CD4-positive, alpha-beta T cell treated with Interleukin-4 for 4 hours (primary cell): ENCODE measurements at places on chromosomes 4 and X.
A peak's percentile ranks its signal among the peaks of the same experiment; 100 is the strongest.

DNA sequence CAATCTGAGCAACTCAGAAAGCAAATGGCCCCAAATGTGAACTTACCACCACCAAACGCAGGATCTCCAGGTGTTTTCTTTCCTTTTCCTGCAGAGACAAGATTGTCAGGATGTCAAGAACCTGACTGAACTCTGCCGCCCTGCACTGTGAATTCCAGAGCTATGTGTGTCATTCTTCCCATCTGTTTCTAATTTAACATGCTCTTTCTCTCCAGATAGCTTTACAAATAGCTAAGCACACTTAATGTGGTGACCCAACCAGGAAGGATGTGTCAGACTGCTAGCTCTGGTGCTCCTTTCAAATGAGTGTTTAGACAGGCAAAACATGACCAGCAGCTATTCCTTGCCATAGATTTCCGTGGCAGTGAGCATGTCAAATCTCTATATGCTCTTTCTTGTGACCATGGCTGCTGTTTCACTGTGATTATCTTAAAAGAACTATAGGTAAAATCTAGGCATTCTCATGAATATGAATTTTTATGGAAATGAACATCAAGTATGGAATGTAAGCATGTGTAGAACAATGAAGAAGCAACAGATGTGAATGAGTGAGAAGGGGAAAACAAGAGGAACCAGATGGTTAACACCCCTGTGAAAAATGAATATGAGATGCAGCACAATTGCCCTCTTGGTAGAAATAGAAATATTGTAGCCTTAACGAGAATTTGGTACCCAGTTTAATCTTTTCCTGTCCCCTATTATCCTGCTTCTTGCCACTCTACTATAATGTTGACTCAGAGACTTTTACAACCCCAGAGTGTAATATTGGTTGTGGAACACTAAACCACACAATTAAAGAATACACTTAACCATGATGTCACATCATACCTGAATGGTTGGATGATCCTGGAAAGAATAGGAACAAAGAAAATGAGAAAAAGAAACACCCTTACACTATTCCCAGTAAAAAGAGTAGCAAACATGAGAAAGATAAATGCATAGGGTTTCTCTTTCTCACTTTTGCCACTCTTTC, 247.8 kb upstream of the DKK2 start:
- DNase-seq, result no peak

GRCh38 chrX:16213961-16214360, 46.7 kb downstream of the MAGEB17 start:
- no peak for DNase-seq

- DNase-seq, result no peak
Observed at GRCh38 chr4:156113138-156113765, 159.6 kb upstream of the CTSO start.

- no peak for DNase-seq
Observed at GRCh38 chr4:125243789-125244397, 70.9 kb upstream of the FAT4 start.

DNA sequence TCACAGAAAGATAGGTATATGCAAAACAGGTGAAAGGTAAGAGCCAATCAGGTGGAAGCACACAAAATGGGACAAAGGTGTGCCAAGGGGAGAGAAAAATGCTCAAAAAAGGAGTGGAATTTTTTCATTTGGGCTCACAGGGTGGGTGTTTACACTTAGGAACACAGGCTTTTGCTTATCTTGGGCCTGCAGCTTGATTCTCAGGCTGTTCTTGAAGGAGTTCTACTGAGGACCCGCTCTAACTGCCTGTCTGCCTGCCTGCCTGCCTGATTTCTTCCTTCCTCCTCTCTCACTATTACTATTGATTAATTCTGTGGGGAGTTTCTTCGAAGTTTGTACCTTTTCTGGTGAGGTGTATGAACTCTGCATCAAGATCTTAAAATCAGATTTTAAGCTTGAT, 120.3 kb upstream of the CTSO start:
- DNase-seq, result no peak

- no peak for DNase-seq
Observed at GRCh38 chr4:171169396-171169795, 643.8 kb upstream of the GALNTL6 start.

DNA sequence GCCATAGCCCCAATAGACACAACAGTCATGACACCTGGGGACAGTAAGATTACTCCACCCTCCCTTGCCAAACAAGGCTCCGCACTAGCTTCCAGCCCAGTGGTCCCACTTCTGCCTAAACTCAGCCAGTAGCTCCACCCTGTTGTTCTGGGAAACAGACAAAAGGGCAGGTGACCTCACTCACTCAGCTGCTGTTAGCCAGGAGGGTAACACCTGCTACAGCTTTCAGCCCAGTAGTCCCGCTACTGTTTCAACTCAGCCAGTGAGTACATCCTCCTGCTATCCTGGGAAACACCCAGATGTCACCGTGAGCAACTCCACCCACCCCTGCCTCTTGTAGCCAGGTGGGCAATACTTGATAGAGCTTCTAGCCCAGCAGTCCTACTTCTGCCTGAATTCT, 162.7 kb upstream of the CPXCR1 start:
- DNase-seq, result no peak

DNA sequence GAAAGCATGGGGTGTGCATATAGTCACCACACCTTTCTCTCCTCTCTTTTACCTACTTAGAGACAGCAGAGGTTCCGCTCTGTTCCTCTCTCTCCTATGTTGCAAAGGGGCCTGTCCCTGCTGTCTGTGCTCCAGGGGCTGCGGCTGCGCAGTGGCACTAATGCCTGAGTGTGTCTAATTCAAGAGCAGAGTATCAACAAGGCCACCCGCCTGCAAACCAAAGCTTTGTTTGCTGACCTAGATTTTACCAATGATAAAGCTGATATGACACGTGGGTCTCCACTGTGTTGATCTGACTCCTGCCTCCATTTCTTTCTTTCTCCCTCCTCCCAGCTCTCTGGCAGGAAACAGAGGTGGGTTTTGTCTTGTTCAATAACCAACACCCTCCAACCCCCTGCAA, 74.9 kb downstream of the NSG1 start:
- peak; percentile 81 for DNase-seq

- DNase-seq, result no peak
Observed at GRCh38 chrX:12825801-12826200, 34.6 kb downstream of the PRPS2 start.

DNA sequence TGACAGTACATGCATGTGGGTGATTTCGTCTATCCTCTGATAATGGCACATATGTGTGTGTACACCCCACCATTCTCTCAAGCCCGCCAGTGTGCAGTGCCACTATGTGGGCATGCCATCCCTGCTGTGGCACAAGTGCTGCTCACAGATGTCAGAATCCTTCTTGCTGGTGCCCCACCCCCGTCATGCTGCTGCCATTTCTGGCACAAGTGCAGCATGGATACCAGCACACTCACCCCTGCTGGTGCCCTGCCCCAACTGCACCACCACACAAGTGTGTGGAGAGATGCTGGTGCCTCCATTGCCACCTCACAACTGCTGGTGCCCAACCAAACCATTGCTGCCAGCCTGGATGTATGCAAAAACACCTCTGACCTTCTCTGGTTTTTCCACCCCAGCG, 1133.8 kb downstream of the TECRL start:
- no peak for DNase-seq

DNA sequence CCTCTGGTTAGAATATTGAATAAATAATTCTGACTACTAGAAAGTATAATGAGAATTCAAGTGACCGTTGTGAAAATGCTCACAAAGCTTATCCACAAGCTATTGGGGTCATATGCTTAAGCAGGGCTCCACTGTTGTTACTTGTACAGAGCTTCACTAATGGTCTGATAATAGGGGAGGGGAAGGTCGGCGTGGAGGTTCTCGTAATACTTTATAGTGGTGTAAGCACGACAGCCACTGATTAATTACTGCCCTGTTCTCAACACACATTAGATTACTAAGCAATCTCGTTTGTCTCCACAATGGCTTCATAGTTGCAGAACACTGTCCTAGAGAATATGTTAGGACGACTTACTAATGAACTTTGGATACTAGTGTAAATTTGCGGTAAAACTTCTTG, 11.6 kb downstream of the UNC5C start:
- DNase-seq, result no peak

- no peak for DNase-seq
Observed at GRCh38 chr4:56060036-56060435, 111.3 kb downstream of the CEP135 start.

- no peak for DNase-seq
Observed at GRCh38 chrX:30831082-30831481, 58.0 kb downstream of the TAB3 start.

GRCh38 chrX:10326578-10326977, 169.8 kb downstream of the CLCN4 start:
- no peak for DNase-seq

DNA sequence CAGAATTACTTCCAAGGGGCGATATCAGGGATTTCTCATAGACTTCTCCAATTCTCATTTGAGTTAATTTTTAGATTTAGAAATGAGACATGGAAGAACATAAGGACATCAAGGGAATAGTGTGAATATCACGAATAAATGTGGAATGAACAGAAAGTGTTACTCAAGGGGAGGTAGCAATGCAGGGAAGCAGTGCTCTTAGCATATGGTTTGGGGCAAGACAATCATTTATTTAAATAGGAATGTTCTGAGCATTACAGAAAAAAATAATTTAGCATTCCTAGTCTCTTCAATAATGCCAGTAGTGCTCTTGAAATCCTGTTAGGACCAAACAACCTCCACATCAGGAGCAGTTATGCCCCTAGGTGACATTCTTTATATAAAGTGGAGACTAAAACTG, 55.6 kb downstream of the TXK start:
- DNase-seq, result no peak

DNA sequence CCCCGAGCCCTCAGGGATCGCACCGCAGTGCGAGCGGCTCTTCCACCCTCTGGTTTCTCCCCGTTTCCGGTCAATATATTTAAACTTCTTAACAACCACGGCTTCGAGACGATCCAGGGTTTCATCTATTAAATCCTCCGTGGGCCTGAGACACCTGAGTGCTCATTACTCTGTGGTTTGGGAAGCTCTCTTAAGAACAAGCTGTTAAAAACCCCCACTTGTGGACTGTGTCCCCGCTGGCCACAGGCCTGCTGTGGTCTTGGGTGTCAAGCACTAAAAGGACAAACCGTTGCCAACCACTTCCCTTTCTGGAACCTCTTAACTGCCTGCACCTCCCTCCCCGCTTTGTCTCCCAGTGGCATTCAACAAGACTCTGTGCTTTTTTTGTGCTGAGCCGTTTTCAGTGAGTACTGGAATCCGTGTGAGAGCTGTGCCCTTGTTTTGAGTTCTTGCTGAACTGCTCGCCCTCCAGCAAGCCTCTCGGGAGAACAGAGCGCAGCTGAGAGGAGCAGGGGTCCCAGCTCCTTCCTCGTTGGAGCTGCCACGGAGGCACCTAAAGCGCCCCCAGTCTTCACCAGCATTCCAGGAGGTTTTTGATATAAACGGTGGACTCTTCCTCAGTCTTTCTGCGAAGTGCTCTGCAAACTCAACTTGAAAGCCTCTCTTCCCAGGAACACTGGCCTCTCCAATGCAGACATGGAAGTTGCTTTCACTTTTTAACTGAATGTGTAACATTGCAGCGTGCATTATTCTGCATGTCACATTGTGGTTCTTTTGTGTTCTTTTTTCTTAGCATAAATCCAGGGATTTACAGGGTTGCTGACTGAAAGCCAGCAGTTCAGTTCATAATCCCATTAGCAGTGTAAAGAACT, 691 bp upstream of the IGFBP7 start:
- peak; percentile 5 for DNase-seq

DNA sequence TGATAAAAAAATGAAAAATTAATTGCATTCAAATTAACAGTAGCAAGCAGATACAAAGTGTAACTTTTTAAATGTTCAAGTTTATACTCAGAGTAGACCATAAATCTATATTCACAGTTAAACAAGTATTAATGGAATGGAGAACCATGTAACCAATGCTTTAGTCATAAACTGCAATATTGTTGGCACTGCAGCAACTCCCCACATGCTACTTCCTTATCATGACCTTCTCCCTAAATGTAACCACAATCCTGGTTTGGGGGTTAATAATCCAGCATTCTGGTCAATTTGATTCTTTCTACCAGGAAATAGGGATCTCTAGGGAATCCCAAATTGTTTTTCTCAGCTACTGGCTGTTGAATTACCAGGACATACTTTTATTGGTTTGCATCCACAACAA, 223.9 kb upstream of the DCAF8L1 start:
- DNase-seq, result no peak

DNA sequence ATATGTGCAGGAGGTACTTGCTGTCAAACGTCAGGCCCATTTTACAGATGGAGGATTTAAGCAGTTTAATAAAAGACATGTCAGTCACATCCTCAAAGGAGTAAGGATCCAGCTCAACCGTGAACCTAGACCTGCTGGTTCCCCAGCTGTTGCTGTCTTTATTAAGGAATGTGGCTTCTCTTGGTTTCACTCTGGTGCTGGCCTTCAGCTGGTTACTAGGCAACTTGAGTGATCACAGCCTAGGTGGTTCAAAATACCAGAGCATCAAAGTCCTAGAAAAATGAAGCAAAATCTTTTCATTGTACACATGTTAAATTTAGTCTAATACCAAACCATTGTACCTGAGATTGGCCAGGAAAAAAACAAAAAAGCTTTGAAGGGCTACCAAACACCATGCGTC, 32.7 kb upstream of the GLRA2 start:
- DNase-seq, result no peak

- DNase-seq, result no peak
Observed at GRCh38 chr4:57462843-57463242, 352.7 kb upstream of the IGFBP7 start.

DNA sequence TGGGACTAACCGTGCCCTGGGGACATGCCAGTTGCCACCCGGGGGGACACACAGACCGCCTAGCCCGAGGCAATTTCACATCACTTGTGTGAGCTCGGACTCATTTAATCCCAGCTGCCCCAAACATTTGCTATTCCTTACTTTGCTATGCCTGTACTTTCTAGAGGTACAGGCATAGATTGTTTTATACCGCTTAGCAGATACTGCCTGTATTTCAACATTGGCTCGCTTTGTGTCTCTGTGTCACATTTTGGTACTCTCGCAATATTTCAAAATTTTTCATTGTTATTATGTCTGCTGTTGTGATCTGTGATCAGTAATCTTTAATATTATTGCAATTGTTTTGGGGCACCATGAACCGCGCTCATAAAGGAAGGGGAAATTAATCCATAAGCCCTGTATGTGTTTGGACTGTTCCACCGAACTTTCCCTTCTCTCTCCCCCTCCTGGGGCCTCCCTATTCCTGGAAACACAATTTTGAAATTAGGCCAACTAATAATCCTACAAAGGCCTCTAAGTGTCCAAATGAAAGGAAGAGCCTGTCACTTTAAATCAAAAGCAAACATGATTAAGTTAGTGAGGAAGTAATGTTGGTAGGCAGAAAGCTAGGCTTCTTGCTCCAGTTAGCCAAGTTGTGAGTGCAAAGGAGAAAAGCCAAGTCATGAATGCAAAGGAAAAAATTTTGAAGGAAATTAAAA, 568 bp upstream of the CASP6 start:
- no peak for DNase-seq

DNA sequence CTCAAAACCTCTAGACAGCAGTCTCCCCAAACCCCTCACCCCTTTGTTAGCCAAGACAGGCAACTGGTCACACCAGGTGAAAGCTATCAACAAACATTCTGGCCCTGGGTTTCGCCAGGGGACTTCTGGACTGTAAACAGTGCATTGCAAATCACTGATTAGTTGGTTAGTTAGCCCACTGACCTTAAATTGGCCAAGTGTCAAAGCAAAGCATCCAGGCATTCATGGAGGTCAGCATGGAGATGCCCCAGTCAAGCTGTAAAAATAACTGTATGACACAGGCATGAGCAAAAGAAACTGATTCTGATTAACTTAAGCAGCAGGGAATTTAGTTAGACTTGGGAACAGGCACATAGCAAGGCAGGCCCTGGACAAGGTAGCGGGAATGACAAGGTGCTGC, 156.0 kb upstream of the TTC29 start:
- no peak for DNase-seq

GRCh38 chr4:110826656-110827055, 203.8 kb upstream of the PITX2 start:
- no peak for DNase-seq
